ENCODE measurements at places on chromosomes 6 and 20.

DNA sequence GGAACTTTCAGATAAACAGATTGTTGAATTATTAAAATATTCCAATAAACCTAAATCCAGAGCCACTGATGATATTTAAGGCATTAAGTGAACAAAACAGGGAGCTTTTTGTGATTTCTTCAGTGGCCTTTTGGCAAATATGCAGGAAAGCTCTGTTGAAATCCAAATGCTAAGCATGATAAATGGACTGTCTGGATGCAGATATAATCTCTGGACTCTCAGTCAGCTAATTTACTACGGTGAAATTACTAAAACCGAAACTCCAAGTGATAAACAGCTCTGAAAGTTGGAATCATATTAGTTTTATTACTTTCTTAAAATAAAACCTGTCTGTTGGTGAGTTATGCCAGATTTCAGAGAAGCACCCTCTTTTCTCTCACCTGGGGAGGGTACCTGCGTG lies 120.3 kb downstream of the IMPG1 start:
- DNase-seq, result no peak

- no peak for DNase-seq
These were observed 95.1 kb downstream of the ASCC3 start for GRCh38 chr6:100785982-100786381.

- DNase-seq, result no peak
These were observed 287.0 kb upstream of the RSPO3 start for GRCh38 chr6:126831461-126831860.

DNA sequence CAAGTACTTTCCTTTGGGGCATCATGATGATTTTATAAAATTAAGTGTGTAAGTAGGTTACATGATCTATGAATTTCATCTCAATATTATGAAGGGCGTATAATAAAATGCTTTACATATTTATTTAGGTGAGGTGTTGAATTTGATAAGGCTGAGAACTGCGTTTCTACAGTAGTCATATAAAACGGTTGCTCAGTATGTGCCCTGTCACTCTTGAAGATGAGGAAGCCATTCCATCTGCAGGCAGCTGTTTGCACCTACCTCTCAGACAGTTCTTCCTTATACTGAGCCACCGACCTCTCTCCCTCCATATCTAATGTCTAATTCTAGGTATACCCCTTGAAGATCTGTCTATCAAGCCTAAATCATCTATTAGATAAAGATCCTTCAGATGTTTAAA lies 16.1 kb downstream of the NCOA7 start:
- DNase-seq, result no peak

DNA sequence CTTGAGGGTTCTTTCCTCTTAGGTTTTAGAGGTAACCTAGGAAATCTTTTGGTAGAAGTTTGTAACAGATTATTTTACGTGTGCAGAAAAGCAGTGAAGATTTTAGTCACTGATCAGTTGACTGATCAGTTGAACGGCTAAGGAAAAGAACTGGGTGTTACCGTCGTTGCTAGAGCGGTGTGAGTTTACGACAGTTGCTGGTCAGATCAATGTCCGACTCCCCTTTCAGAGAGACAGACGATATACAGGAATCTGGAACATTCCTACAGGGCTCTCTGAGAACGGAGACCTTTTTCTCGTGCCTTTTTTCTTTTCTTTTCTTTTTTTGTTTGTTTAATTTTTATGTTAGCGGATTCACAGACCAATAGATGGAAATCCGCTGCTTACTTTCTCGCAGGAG lies 132.1 kb upstream of the ZNF184 start:
- no peak for DNase-seq

DNA sequence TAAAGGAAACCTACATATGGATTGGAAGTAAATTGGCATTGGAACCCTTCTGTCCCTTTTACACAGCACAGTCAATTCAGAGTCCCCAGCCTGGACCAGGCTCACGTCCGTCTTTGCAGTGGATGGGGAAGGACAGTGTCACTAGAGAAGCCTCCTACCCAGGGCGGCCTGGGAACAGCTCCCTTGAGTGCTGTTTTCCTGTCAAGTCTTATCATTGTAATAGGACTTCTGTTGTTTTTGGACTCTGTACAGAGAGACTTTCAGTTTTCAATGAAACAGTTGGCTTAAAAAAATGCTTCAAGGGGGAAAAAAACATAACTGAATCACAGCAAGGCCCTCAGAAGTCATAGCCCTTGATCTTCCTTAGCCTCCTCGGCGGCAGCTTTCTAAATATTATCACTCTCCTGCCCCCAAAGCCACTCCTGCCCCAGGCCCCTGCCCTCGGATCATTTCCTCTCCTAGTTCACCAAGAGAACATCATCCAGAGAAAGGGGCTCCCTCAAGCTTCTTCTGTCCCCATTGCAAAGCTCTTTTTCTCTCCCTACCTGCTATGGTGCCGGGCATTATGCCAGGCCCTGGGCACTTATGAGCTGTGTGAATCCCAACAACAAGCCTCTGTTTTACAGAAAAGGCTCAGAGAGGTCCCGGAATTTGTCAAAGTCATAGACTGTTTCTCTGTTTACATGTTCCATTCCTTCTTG lies 37.8 kb upstream of the CNKSR3 start:
- no peak for DNase-seq

DNA sequence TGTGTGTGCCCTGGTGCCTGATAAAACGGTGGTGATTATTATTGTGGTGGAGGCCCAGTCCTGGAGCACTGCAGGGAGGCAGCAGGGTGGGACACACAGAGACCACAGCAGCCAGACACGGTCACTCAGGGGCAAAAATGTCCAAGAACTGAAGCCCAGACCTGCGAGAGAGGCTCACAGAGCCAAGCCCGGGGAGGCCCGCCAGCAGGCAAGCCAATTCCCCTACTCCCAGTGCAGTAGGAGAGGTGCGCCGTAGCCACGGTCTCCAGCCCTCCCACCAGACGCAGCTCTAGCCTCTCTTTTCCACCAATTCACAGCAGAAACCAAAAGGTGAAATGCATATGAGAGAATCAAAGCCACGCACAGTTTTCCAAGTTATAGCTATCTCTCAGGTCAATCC lies 179.4 kb upstream of the TAB2 start:
- DNase-seq, result no peak

GRCh38 chr20:52086878-52087277 lies 104.7 kb downstream of the ZFP64 start:
- DNase-seq, result no peak

GRCh38 chr20:57738484-57738883 lies 28.7 kb upstream of the PMEPA1 start:
- DNase-seq, result no peak

GRCh38 chr6:12324099-12324498 lies 33.9 kb downstream of the EDN1 start:
- no peak for DNase-seq

GRCh38 chr6:1995636-1996035 lies 249.8 kb downstream of the GMDS start:
- DNase-seq, result no peak

GRCh38 chr6:134619077-134619476 lies 301.2 kb upstream of the SGK1 start:
- DNase-seq, result no peak

GRCh38 chr6:32096394-32097258 lies 12.5 kb downstream of the TNXB start:
- DNase-seq, result no peak

DNA sequence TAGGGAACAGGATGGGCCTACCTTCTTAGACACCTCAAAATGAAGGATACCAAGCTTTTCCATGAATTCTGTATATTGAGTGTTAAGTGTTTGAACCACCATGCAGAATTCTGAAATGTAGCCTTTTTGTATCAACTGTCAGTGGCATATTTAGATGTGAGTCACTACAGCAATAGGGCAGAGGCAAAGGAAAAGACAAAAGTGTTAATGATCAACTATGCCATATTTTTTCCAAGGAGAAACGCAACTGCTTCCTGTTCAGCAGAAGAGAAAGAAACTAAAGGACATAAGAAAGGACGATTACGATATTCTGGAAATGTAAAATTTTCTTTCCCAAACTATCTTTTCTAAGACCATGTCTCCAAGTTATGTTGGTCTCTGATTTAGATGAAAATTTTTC lies 104.6 kb upstream of the RSPO3 start:
- no peak for DNase-seq

DNA sequence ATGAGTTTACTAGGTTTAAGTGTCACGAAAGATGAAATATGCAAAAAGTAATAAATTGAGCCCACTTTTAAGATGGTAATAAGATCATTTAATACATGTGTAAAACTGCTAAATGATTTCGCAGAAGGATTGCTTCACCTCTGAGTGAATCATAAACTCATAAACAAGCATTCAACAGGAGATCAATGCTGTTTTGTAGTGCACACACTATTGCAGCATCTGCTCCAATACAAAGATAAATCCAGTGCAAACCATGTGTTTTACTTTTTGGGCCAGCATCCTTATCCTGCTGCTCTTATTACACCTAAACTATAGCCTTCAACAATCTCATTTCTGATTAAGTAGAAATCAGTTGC lies 400.1 kb downstream of the NKAIN2 start:
- no peak for DNase-seq

DNA sequence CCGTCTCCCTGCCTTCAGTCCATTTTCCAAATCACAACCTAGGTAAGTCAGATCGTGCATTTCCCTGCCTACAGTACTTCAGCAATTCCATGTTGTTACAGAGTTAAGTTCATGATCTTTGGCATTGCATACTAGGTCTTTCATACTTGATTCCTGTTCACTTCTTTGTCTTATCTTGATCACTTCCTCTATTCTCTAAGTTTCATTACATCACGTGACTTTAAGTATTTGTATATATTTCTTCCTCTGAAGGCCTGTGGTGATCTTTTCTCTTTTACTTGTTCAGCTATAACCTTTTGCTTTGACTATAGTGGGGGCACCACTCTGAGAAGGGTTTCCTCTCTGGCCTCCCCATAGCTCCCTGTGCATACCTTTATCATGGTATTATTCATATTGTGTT lies 100.2 kb downstream of the TRMT11 start:
- no peak for DNase-seq

DNA sequence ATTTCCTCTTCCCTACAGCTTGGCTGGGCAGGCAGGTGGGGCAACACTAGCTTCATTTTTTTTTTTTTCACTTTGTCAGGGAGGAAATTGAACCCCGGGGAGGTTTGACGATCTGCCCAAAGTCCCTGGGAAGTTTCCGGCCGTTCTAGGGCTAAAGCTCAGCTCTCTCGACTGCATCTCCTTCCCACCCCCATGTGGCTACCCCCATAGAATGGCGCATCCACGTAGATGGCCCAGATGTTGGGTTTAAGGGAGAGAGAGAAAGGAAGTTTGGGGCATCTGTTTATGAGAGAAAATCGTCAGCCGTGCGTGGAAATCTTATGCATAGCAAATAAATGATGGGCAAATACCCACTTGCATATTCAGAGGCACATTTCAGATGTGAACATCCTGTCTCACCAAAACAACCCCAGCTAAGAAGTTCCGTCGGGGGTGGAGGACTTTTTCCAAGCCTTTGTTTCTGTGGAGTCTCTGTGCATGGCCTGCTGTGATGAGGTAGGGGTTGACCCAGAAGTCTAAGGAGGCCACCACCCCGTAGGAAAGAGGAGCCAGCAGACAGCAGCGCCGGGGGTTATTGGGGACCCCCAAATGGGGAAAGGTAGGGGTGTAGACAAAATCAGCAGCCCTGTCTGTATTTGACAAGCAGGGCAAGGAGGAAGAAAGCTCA lies 40.5 kb upstream of the ZNF831 start:
- DNase-seq, result no peak

- no peak for DNase-seq
These were observed 11.4 kb upstream of the ZBTB9 start for GRCh38 chr6:33443025-33443424.

GRCh38 chr6:143759666-143760065 lies 81.9 kb downstream of the PHACTR2 start:
- DNase-seq, result no peak

GRCh38 chr6:58198301-58198700 lies 880.9 kb downstream of the PRIM2 start:
- DNase-seq, result no peak

DNA sequence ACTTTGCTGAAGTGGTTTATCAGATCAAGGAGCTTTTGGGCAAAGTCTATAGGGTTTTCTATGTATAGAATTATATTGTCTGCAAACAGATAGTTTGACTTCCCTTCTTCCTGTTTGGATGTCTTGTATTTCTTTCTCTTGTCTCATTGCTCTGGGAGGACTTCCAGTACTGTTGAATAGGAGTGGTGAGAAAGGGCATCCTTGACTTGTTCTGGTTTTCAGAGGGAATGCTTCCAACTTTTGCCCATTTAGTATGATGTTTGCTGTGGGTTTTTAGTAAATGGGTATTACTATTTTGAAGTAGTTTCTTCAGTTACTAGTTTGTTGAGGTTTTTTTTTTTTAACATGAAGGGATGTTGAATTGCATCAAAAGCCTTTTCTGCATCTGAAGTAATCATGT lies 36.1 kb downstream of the KCNS1 start:
- DNase-seq, result no peak

GRCh38 chr6:122790028-122790422 lies 967 bp downstream of the SMPDL3A start:
- no peak for DNase-seq

DNA sequence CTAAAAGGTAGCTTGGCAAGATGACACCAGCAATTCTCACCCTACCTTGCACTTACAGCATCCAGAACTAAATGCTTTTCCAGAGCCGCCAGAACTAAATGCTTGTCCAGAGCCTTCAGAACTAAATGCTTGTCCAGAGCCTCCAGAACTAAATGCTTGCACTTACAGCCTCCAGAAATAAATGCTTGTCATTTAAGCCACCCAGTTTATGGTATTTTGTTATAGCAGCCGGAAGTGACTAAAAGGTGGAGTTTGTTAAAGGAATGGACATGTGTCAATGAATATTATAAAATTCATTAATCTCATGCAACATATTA lies 133.5 kb downstream of the GPX5 start:
- no peak for DNase-seq

- DNase-seq, result no peak
These were observed 32.9 kb upstream of the GATA5 start for GRCh38 chr20:62508641-62509051.

DNA sequence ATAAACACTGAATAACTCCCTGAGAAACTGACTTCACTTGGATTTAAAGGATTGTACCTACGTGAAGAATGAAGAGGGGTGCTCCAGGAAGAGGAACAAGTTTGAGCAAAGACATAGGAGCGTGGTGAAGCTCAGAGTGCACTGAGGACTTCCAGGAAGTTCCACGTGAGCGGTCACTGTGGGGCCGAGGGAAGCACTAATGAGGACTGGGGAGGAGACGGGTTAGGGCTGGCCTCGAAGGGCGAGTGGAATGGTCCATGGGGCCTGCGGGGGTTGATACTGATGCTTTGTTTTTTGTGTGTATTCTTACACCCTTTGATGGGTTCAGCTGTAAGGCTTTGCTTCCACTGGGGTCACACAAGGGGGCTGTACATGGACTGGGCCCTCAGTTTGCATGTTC lies 91.9 kb downstream of the CDH4 start:
- no peak for DNase-seq

All from NCI-H524 treated with DMSO at 0.1 percent for 48 hours (cell line).